Fibroblast of mammary gland (primary cell): ENCODE measurements at places on chromosomes 12 and 14.

GRCh38 chr14:70807898-70808415 lies 1.4 kb downstream of the MAP3K9 start:
- DNase-seq, result no peak

DNA sequence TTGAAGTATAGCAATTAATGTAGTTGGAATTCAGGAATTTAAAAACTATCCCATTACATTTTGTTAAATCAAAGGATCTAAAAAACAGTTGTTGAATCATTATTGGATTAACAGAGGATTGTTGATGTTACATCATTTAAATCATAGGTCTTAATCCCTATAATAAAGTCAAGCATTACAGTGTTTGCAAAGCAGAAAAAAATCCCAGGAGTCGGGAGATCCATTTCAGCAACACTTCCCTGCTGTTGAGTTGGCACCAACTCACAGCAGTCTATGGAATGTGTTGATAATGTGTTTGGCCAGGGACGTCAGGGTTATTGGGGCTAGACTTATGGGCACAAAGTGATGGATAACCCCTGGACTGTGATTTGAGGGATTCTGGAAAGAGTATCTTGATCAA lies 99.1 kb upstream of the TMTC1 start:
- DNase-seq, result no peak

DNA sequence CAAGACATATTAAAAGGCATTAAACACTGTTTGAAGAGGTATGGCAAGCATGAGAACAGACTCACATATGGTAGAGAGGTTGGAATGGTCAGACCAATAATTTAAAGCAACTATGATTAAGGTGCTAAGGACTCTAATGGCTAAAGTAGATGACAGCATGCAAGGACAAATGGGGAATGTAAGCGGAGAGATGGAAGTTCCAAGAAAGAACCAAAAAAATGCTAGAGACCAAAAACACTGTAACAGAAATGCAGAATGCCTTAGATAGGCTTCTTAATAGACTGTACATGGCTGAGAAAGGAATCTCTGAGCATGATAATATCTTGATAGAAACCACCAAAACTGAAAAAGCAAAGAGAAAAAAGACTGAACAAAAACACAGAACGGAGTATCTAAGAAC lies 77.4 kb downstream of the RIN3 start:
- DNase-seq, result no peak

DNA sequence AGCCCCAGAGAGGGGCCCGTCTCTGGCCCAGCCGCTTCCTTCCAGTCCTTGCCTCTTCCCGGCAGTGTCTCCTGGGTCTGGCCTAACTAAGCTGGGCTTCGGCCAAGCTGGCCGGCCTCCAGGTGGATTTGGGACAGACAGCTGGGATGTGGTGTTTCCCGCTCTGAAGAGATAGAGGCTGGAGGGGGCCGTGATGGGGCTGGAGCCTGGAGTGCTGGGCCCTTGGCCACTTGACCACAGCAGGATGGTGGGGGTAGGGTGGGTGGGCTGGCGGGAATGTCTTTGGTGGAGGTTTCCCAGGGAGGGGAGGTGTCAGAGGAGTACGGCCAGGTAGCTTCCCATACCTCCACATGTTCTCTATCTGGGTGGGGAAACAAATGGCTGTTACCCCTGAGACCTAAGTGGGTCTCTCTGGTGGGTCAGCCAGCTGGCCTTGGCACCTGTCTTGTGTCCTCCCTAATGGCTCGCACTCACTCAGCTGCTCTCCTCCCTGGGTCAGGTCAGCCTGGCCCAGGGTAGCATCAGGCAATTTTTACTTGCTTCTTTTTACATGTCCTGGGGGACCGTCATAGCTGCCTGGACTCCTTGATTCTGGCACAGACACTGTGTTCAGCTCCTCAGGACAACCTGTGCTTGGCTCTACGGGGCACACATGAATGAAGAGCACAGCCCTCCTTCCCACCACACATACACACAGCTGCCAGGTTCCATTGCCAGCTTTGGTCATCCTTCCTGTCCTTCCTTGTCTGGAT lies 19.8 kb upstream of the PGF start:
- DNase-seq, result peak; percentile 27

- DNase-seq, result peak; percentile 65
These were observed 1.0 kb upstream of the SOCS2 start for GRCh38 chr12:93571365-93571924.

DNA sequence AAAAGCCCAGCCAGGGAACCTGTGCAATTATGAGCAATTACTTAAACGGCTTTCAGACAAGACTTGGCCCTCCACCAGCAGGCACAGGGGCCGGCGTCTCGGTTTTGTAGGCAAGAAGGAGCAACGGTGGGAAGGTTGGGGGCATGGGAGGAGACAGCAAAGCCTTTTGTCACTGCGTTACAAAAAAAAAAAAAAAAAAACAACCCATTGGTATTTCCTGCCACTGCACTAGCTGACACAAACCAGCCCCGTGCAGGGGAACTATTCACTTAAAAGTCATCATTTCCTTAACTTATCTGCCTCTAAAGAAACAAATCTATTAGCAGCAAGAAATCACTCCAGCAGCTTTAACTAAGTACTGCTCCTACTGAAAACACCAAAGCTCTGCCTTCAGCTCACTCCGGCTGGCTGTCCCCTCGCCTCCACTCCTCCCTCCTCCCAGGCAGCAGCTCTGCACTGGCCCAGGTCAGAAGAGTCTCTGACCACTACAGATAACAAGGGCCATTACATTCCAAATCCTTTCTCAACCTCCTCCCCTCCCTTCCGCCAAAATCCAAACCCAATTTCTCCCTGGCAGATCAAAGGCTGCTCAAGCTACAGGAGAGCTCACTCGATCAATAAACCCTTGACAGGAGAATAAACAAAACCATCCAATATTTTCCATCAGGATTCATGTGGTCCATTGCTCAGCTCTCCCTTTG lies 105.2 kb upstream of the CDKN3 start:
- no peak for DNase-seq

DNA sequence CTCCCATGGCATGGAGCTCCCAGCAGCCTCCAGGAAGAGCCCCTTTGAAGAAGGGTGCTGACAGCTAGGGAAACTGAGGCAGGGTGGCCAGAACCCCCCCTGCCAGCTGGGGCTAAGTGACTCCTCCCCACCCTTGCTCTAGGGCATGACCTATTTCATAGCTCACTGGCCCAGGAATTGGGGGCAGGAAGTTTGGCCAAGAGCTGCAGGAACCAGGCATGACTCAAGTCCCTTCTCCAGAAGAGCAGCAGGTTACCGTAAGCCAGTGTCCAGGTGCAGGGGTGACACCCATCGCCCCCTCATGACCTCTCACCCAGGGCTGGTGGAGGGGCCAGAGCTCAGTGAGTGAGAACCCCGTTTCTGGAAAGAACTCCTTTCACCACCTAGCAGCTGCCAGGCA lies 1.9 kb downstream of the RASAL1 start:
- no peak for DNase-seq
